ENCODE measurements at places on chromosomes 6 and 20.

GRCh38 chr20:50328222-50328979 is 137.8 kb downstream of the CEBPB start:
- no peak for DNase-seq

DNA sequence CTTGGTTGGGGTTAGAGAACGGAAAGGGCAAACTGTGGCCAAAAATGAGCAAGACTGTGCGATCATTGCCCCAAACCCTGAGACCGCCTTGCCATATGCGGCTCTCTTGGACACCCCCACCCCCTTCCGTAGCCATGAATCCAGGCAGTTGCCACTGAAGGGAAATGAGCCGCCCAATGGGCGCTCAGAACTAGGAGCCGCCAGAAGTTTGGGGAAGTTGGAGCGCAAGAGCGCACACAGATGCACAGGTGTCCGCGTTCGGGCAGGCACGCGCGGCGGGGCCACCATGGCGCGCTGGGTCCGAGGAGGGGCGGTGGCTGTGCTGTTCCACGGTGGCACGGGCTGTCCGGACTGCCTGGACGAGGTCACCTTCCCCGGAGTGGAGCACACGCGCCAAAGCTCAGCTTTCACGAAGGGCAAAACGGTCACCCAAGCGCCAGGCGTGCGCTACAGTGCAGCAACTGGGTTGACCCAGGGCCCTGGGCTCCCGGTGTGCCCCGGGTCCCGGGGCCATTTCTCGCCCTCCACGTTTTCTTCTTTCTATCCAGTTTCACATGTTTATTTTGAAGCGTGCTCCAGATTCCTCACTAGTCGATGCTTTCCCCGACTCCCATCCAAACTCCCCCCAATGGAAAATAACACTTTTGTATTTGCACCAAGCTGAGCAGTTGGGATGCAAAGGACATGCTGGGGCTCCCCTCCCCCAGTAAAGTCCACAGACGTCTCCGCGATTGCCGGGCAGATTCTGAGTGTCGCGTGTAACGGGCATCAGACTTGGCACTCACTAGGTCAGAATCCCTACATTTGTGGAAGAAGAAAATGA is 906 bp upstream of the PDE10A start:
- no peak for DNase-seq

DNA sequence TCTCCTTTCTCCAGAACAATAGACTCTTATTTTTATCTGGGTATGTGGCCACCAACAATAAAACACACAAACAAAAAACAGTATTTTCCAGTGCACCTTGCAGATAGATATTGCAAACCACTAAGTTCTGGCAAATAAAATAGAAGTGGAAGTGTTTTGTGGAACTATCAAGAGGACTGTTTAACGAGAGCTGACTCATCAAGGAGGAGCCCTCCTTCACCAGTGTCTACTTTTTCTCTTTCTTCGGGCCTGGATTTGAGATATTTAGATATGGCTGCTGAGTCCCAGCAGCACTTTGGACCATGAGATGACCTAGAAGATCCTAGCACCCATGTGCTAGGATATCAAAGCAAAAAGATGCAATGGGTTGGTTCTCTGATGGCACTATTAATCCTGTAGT is 154.7 kb downstream of the AIG1 start:
- no peak for DNase-seq

GRCh38 chr6:168990019-168990751 is 263.5 kb downstream of the THBS2 start:
- no peak for DNase-seq

DNA sequence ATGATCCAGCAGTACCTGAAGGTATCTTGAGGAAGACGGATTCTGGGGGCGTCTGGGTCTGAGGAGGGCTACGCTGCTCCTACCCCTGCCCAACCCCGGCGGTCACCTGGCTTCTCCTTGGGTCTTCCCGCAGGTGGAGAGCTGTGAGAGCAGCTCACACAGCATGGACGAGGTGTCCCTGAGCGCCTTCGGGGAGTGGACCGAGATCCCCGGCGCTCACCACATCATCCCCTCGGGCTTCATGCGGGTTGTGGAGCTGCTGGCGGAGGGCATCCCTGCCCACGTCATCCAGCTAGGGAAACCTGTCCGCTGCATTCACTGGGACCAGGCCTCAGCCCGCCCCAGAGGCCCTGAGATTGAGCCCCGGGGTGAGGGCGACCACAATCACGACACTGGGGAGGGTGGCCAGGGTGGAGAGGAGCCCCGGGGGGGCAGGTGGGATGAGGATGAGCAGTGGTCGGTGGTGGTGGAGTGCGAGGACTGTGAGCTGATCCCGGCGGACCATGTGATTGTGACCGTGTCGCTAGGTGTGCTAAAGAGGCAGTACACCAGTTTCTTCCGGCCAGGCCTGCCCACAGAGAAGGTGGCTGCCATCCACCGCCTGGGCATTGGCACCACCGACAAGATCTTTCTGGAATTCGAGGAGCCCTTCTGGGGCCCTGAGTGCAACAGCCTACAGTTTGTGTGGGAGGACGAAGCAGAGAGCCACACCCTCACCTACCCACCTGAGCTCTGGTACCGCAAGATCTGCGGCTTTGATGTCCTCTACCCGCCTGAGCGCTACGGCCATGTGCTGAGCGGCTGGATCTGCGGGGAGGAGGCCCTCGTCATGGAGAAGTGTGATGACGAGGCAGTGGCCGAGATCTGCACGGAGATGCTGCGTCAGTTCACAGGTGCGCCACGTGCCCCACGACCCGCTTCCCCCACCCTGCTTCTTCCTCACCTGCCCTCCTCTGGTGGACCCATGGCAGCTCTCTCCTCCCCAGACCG is 166.9 kb upstream of the RNF24 start:
- DNase-seq, result no peak

DNA sequence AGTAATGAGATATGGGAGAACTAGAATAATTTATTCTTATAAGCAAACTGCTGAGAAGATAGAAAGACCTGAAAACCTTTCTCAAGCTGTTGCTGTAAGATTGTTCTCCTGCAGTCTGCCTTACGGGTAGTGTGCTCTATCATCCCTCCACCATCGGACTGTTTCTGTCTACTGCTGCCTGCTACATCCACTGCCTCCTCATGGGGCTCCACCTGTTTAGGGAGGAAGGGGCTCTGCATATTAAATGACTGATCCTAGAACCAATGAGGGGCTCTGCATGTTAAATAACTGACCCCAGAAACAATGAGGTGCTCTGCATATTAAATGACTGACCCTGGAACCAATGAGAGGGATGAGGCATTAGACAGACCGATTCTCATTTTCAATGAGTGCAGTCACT is 654.6 kb downstream of the KIF16B start:
- DNase-seq, result no peak

- no peak for DNase-seq
These were observed 20.5 kb upstream of the NT5E start for GRCh38 chr6:85429346-85429745.

GRCh38 chr6:129662980-129663431 is 47.0 kb downstream of the ARHGAP18 start:
- DNase-seq, result no peak

Measured in CD4-positive, alpha-beta memory T cell (primary cell).